Stimulated activated CD8-positive, alpha-beta memory T cell treated with anti-CD3 and anti-CD28 coated beads, Interleukin-4, amount 100 ng/mL, for 48 hours (primary cell): ENCODE measurements at places on chromosomes 5 and 9.

- no peak for DNase-seq
These were observed 60.0 kb downstream of the MAP1B start for GRCh38 chr5:72167257-72167656.

DNA sequence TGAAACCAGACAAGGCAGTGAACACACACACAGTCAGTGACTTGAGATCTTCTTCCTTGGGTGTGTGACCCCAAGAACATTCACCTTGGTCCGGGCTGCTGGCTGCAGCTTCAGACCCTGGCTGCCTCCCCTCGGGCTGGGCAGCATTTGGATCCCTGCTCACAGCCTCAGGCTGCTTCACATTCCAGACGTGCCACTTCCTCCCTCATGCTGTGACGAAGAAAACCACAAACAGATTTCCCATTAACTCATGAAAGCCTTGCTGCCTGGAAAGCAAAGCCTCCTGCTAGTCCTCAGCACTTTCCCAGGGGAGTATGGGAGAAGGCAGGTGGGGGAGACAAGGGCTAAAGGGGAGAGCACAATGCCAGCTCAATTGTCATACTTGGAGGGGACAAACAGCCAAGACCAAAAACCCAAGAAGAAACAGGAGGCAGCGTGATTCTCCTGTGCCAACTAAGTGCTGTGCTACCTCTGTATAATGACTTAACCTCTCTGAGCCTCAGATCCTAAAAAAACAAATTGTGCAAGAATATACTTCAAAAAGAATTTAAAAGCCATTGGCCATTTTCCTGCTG, 594.6 kb upstream of the BRINP1 start:
- no peak for DNase-seq

DNA sequence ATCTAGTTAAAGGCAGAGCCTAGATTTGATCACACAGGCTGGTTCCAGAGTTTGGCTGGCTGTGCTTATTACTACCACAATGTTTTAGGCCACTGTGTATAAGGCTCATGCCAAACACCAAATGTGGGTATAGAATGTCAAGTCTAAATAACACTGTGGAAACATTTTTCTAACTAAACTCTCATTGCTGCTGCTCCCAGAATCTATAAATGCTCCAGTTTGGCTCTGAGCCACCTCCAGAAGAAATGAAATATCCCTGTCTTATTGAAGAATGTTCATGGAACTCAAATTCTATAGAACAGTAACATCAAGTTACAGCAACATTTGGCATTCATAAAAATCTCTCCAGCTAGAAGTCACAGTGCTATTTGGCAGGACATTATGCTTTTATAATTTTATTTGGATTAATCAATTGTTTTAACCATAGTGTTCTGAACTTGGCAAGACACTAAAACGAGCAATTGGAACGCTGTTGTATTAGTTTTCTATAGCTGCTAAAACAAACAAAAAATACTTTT, 178.1 kb upstream of the COX7C start:
- no peak for DNase-seq

DNA sequence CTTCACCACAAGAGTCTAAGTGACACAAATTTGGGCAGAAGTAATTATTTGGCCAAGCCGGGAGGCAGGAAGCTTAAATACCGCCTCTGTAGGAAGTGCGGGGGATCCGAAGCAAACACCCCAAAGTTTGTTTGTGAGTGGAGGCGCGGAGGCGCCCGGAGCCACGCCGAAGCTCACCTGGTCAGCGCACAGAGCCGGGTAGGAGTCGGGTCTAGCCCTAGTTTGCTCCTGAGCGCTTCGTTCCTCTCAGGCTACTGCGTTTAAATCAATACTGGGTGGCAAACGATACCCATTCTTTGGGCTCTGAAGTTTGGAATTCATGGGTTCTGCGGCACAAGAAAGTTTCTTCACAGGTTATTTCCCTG, 855 bp downstream of the MCC start:
- DNase-seq: no peak

DNA sequence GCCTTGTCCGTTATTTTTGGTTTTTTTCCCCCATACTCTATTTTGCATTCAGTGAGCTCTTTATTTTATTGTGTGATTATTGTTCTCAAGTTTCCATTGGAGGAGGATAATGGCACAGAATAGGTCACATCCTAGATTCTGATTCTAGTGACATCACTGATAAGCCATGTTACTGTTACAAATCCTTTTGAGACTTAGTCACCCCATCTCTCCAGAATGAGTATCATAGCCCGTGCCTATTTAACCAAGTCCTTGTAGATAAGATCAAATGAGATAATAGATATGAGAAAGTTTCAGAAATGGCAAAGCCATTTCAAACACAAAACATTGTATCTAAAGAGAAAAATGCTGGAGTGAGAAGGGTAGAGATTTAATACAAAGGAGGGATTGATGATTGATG, 242.6 kb downstream of the RAB3C start:
- DNase-seq: no peak

GRCh38 chr9:86230858-86231257, 28.6 kb downstream of the C9orf153 start:
- no peak for DNase-seq

GRCh38 chr9:36322462-36322861, 64.2 kb upstream of the GNE start:
- no peak for DNase-seq

GRCh38 chr5:123209502-123210027, 120.5 kb downstream of the PRDM6 start:
- no peak for DNase-seq

DNA sequence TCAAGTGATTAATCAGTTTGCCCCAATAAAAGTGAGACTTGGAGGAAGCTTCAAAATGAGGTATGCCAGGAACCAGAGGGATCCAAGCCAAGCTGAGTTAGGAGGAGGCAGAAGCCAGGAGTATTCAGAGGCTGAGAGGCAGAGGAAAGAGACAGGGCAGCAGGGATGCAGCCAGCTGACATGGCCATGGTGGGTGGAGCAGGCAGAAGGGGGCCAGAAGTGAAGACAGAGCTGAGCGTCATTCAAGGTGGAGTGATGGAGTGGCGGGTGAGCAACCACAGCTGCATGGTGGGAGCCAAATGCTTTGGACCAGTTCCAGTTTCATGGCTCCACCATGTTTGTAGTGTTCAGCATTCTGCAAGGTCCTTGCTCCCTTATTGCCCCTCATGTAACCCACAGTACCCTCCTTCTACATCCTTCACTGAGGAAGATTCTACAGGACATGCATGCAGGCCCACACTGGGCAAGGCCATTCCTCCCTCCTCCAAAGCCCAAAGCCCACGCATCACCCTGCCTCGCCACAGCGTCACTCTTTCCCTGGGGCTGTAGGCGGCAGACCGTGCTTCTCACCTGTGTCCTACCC, 100.6 kb downstream of the FSTL4 start:
- DNase-seq: no peak
